ENCODE measurements at places on chromosomes 16 and 17. TPM values are rescaled to one million over a fixed set of nuclear protein-coding genes. Genes with fewer than 3 reads are reported as not detected.

UMOD gene
- not detected for total RNA-seq

TEX19 gene
- total RNA-seq = not detected

OTOP3 gene
- 0.14 TPM for total RNA-seq

TM4SF5 gene
- not detected for total RNA-seq

PKMYT1 gene
- 82.7 TPM for total RNA-seq

SCGB1C2 gene
- total RNA-seq = not detected

TP53TG3C gene
- not detected for total RNA-seq

LRRC37B gene
- total RNA-seq = 5.7 TPM

TBC1D3H gene
- not detected for total RNA-seq

KRTAP3-1 gene
- total RNA-seq = not detected

SULT1A2 gene
- 0.42 TPM for total RNA-seq

GEMIN4 gene
- total RNA-seq = 29.0 TPM

KCNH6 gene
- total RNA-seq = not detected

CSH2 gene
- not detected for total RNA-seq

TP53TG3F gene
- not detected for total RNA-seq

FBXW10 gene
- 0.09 TPM for total RNA-seq

VASN gene
- total RNA-seq = 15.0 TPM

TMIGD1 gene
- total RNA-seq = not detected

EFCAB5 gene
- not detected for total RNA-seq

TMEM204 gene
- 0.35 TPM for total RNA-seq

CDH15 gene
- total RNA-seq = not detected

MT3 gene
- total RNA-seq = not detected

PITPNM3 gene
- 25.0 TPM for total RNA-seq

RHBDL1 gene
- total RNA-seq = 4.2 TPM

RAB11FIP4 gene
- 15.6 TPM for total RNA-seq

RPUSD1 gene
- 48.0 TPM for total RNA-seq

HCRT gene
- not detected for total RNA-seq

OMG gene
- not detected for total RNA-seq

NETO2 gene
- total RNA-seq = 44.2 TPM

MPRIP gene
- total RNA-seq = 158 TPM

IL21R gene
- 0.28 TPM for total RNA-seq

SHCBP1 gene
- total RNA-seq = 14.8 TPM

TP53TG3 gene
- not detected for total RNA-seq

CDRT15L2 gene
- not detected for total RNA-seq

KRTAP2-3 gene
- 0.21 TPM for total RNA-seq

RNF151 gene
- not detected for total RNA-seq

GAS2L2 gene
- not detected for total RNA-seq

CA7 gene
- not detected for total RNA-seq

GHDC gene
- total RNA-seq = 8.3 TPM

GRIN2A gene
- total RNA-seq = not detected

CCDC102A gene
- 5.8 TPM for total RNA-seq

CMTM1 gene
- total RNA-seq = not detected

GABARAPL2 gene
- total RNA-seq = 70.7 TPM

CDT1 gene
- total RNA-seq = 56.5 TPM

CRK gene
- total RNA-seq = 55.0 TPM

CCL7 gene
- not detected for total RNA-seq

IRF8 gene
- total RNA-seq = not detected

EPX gene
- total RNA-seq = not detected

NACA2 gene
- not detected for total RNA-seq

PARD6A gene
- 3.9 TPM for total RNA-seq
